Fibroblast of mammary gland (primary cell): ENCODE measurements at places on chromosomes 11 and 22.

DNA sequence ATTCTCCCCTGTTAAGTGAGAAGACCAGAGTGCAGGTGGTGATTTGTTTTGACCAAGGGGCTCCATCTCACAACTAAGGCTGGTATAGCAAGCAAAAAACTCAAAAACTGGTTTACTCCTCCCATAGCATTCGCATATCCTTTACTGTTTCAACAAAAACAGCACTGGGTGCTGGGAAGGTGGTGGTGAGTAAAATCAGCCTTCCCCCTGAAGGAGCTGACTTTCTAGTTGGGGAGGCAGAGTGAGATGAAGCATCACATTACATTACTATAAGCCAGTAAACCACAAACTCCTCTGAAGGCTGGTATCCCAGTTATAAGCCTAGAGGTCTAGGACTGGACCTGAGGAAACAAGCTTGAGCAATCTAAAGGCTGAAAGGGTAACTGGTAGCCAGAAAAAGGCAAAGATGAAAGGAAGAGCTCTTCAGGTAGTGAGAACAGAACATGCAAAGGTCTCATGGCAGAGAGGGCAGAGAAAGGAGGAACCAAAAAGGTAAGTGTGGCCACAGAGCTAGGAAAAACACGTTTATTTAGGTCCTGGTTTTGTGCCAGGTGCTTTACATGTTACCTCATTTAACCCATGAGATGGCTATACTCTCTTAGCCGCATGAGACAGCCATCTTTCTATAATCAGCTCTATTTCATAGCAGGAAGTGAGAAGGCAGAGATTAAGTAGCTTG lies 22.3 kb downstream of the TMEM123 start:
- DNase-seq, result peak; percentile 44

DNA sequence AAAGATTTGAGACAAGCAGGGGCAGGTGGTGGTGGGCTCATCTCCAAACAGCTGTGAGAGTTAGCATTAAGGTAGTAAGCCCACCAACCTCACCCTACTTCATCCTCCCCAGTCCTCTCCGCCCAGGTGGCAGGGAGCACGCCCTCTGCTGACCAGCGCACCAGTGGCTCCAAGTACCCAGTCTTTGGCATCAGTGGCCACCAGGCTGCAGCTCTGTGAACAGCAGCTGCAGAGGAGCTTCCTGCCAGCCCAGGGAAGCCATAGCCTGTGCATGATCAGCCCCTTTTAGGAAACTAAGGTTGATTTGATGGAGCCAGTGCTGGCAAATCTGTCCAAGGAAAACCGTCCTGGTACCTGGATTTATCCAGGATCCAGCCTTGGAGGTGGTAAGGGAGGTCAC lies 21.7 kb downstream of the CAVIN3 start:
- peak; percentile 12 for DNase-seq

DNA sequence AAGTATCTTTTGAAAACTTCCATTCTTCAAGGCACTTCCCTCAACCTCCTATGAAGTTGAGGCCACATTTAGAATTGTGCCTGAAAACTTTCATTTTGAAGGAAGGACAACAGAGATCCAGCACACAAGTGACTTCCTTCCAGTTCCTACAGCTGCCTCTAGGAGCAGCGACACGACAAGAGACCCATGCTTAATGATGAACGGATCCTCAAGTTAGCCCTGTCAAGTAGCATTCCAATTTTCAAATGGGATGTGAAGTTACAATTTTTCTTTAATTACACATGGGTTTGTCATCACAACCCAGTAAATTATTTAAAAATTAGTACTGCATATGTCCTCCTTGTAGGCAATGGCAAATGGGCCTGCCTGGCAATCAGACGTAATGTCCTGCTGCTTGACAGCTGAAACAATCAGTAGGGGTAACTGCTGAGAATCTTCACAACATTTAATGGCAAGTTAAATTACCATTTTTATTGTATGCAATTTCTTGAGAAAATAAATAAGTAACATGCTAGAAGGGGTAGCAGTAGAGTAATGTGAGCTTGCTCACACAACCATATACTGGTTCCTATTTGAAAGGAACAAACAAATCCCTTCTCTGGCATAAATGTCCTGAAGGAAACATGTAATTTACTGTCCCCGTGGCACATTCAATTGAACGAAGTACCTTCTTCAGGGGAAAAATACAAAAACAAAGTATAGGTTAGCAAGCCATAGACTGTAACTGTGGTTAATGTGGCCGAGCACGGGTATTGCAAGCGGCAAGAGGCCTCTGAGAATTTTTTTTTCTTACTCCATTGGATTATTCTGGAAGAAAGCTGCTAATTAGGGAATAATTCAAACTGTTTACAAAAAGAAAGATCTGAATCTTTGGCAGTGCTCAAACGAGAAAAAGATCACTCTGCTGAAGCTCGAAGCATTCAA lies 288.3 kb downstream of the CADM1 start:
- DNase-seq, result no peak

DNA sequence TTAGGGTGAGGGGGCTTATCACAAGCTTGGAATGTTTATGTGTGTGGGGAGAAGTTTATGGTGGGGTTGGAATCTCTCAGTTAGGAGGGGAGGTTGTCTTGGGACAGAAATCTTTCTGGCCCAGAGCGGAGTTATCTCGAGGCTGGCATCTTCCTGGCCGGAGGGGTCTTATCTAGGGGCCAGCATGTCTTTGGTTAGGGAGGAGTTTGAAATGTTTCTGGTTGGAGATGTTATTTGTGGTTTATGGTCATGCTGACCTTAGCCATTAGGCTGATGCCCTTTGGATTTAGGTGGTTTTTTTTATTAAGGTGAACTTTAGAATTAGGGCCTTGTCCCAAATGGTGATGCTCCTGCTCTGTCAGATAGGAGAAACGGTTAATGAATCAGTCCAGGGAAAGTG lies 7.9 kb upstream of the RBMXL2 start:
- DNase-seq, result no peak

GRCh38 chr11:127790592-127790991 lies 790.0 kb upstream of the KIRREL3 start:
- no peak for DNase-seq

GRCh38 chr11:132472411-132473172 lies 1059.7 kb downstream of the OPCML start:
- no peak for DNase-seq

DNA sequence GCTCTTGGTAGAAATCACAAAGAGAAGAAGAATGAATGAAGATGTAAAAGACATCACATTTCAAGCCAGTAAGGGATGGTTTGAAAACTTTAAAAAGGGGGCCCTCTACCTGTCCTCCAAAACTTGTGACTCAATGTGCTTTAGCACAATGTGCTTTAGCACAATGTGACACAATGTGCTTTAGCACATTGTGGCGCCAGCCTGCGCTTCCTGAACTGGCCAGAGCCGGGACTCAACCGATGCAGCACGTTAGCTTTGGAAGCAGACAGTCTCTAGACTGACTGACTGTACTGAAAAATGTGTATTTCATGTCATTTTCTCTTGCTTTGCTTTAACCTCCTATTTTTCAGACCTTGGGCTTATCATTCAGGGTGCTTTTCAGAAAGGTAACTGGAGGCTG lies 63.5 kb downstream of the FAM83F start:
- no peak for DNase-seq

DNA sequence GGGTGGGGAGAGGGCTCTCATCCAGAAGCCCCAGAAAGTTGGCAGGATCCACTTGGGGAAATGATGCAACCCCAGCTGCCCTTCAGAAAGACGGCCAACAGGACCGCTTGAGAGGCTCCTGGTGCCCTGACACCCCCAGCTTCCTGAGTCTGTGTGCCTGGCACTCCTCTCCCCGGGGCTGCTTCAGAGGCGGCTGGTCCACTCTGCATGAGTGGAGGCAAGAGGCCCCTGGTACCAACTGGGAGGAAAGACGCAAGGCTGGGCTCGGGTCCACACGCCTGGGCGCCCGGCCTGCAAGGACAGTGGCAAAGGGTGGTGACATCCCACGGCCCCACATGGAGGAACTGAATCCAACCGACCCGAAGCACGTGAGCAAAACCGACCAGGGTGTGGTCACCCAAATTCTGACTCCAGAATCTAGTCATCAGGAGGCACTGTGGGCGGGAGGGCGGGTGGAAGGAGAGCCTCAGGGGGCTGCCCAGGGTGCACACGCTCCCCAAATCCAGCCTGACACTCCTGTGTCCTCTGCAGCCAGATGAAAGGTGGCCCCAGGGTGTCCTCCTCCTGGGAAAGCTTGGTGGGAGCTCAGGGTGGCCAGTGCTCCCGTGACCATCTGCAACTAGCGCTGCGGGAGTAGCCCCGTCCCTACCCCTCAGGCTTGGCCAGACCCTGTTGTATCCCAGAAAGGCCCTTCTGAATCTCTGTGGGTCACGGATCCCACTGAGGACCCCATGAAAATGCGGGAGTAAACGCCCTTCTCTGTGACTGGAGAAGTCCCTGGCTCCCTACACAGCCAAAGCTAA lies 3.7 kb downstream of the RNH1 start:
- DNase-seq, result peak; percentile 72

DNA sequence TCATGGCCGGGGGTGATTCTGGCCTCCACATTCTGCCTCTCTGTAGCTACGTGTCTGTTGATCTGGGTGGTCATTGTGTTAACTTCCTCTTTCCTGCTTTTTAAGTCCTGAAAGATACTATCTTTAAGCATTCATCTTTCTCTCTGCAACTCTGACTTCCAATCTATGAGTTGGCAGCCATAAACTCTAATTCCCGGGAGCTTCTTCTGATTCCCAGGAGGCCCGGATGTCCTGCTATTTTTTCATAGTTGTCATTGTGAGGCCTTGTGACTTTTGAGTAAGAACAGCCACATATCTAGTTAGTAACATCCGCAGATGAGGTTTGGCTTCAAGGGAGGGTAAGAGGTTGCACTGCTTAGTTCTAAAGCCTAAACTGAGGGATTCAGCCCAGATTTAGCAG lies 107.8 kb downstream of the SYN3 start:
- DNase-seq, result no peak

- DNase-seq, result no peak
These were observed 1.3 kb downstream of the EIF3M start for GRCh38 chr11:32584921-32585320.

DNA sequence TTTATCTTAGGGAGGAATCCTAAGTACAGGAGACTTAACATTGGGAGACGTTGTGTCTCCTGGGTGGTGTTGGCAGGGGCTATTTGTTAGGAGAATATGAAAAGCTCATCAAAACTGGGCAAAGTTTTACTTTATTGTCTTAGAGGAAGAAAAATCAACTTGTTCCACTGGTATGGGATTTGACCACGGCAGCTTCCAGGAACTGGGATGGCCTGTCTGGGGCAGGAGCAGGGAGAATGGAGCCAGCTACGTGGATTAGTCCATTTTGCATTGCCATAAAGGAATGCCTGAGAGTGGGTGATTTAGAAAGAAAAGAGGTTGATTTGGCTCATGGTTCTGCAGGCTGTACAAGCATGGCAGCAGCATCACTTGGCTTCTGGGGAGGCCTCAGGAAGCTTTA lies 198.4 kb downstream of the ADAMTS15 start:
- DNase-seq, result no peak

DNA sequence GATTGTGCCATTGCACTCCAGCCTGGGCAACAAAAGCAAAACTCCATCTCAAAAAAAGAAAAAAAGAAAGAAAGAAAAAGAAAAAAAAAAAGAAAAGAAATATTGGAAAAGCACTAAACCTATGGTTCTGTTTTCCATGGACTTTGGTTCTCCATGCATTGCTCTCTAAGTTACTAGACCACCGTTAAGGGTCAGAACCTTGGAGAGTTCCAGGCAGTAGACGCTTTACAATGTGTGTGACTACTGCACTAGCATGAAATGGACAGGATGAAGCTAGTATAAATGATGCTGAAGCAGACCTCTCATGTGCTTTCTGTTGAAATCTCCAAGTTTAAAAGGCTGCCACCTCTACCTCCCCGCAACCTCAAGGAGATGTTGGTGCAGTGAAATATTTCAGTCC lies 63.5 kb downstream of the SIK2 start:
- DNase-seq, result peak; percentile 64

DNA sequence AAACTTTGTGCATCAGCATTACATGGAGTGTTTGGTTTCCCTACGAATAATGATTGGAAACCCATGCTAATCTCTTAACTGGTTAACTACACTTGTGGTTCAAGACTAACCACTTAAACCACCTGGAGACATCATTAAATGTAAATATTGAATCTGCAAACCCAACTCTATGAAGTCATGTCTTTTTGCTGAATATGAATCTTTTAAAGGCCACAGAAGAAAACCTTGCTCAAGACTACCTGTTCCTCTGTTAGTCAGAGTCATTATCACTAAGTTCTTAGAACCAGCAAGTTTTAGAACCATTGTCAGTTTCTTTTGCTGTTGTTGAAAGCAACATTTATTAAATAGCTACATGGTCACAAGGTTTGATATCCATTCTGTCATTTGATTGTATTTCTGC lies 70.7 kb downstream of the SIK2 start:
- no peak for DNase-seq

- DNase-seq, result no peak
These were observed 47.9 kb downstream of the BLID start for GRCh38 chr11:122068141-122068540.

GRCh38 chr11:66333220-66333877 lies 2.9 kb downstream of the RIN1 start:
- DNase-seq, result no peak

GRCh38 chr22:40637183-40638150 lies 948 bp upstream of the MRTFA start:
- no peak for DNase-seq

DNA sequence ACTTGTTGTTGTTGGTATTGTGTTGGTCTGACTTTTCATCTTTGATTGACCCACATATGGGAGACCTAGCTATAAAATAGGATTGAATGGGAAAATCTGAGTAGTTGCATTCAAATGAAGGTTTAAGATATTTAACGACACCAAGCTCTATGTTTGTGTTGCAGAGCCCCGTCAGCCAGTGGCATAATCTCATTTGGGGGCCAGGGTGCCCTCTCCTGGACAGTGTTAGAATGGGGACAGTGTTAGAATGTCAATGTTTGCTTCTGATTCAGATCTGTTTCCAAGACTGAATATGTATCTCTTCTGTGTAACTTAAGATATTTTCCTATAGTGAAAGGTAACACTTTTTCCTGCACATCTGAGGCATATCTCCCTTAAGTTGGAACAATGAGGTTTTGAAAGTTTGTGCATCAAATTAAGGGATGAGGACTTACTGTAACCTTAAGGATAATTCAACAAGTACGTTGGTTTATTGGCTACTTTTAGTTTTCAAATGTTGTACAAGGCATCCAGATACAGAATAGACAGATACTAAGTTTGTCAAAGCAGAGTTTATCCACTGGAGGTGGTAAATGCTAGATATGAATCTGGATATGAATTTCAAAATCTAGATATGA lies 5.3 kb upstream of the OR52M1 start:
- DNase-seq, result peak; percentile 29

GRCh38 chr11:73866095-73866579 lies 10.5 kb downstream of the COA4 start:
- peak; percentile 93 for DNase-seq

DNA sequence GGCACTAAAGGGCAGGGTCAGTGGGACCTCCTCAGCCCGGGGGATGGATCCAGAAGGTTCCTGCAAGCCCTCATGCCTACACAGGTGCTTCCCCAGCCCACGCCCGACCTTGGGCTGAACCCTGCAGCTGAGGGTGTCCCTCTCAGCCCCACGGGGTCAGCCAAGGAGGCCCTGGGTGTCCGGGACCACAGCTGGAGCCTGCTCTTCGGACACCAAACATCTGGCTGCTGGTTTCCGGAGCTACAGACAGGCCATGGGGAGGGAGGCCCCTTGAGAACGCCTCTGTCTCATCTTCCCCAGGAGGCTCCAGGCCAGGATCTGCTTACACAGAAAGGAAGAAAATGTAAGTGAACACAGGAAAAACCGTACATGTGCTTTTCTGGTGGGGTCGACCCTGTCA lies 355.7 kb downstream of the MN1 start:
- DNase-seq, result no peak
